ENCODE measurements at places on chromosomes 3 and 15.

- peak; percentile 58 for DNase-seq
Observed at GRCh38 chr3:46298871-46299607, 54.9 kb upstream of the CCR2 start.

DNA sequence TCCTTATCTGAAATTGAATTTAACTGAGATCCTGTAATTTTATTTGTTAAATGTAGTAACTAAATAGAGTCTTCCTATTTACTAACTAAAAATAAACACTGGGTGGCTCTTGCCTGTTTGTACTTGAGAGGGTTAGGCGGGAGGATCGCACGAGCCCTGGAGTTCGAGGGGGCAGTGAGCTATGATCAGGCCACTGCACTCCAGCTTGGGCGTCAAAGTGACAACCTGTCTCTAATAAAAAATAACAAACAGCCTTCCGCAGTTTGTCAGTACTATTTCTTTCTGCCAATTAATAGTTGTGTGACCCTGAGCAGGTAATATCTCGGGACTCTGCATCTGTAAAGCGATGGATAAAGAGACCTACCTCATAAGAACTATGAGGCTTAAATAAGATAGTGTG is 768 bp upstream of the PDE12 start:
- no peak for DNase-seq

GRCh38 chr3:28476764-28477163 is 128.1 kb upstream of the AZI2 start:
- DNase-seq = no peak

DNA sequence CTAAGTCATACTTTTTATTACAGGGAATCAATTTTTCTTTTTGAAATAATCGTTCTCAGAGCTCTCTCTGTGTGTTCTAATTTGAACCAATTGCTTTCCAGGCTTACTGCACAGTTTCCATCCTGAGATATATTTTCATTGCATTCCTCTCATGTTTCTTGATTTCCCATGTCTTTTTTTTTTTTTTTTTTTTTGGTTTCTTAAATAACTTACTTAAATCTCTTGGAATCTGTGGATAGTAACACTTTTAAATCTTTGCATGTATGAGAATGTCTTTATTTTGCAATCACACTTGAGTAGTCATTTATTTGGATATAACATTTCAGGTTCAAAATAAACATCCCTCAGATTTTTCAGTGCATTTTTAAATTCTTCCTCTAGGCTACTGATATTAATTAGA is 14.5 kb upstream of the ABTB1 start:
- DNase-seq = no peak

DNA sequence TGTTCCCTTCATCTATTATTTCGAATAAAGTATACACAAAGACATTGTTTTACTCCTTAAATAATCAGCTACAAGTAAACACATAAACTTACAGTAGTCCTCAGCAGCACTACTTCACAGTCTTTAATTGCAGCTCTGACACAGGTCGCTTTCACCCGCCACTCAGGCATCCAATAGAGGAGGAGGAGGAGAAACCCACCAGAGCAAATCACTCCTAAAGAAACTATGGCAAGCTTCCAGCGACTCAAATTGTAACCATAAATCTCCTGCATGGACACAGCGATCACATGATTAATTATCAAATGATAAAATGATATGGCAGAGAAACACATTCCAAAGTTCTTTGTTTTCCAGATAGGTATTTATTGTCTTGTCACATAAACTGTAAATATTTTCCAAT is 26.2 kb downstream of the ATP13A3 start:
- no peak for DNase-seq

DNA sequence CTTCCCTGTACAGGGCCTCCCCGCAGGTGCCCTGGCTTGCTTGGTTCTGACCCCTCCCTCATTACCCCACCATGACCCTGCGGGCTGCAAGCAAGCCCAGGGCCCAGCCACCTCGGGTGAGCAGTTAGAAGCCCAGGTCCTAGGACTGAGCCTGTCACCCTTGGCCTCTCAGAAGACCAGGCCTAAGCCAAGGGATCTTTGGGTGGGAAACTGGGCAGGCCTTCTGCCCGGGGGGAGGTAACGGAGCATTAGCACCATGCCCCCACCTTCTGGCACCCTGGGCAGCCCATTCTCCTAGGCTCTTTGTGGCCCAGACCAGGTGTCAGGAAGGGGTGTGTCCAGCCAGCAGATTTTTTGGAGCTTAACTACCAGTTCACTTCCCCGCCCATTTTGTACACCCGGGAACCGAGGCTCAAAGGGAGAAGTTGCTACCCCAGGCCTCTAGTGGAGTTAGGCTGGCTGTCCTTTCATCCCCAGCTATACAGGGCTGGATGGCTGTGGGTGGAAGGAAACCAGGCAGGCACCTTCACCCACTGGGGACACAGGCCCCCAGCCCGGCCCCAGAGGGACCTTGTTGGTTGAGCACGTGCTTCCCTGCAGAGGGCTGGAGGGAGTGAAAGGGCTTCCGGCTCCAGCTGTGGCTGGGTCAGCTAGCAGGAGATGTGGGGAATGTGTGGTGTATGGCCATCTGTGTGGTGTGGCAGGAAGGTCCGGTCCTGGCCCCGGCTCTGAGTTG is 1.4 kb downstream of the CSK start:
- no peak for DNase-seq

DNA sequence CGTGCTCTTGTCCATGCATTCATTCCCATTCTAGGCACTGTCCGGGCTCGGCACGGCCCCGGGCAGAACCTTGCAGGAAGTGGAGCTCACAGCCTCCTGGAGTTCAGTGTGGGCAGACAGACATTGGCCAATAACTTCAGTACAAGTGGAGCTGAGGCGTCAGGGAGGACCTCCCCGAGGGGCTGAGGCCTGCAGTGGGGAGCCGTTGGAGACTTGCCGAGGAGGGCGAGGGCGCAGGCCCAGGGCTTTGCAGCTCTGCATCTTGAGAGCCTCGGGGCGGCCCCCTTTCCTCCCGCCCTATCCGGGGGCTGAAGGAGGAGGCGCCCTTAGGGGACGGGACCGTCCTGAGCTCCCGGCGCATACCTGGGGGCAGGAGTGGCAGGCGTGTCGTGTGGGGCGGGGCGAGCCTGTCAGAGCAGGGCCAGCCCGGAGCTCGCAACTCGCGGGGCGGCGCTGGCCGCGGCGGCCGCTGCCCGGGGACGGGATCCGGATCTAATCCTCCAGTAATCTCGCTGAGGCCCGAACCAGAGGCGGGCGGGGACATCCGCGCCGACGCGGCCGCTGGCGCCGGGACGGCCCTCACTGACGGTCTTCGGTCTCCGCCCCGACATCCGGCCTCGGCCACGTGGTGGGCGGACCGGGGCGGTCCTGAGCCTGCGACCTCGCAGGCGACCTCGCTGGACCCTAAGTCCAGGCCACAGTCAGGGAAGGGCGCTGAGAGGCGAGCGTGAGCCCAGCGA is at the start of gene ACY1:
Gene ACY1 (plus strand): TSS at position 698 of the 740 bp plus-strand sequence. CDS start 530 bp downstream, outside the sequence.
- DNase-seq = peak; percentile 81

DNA sequence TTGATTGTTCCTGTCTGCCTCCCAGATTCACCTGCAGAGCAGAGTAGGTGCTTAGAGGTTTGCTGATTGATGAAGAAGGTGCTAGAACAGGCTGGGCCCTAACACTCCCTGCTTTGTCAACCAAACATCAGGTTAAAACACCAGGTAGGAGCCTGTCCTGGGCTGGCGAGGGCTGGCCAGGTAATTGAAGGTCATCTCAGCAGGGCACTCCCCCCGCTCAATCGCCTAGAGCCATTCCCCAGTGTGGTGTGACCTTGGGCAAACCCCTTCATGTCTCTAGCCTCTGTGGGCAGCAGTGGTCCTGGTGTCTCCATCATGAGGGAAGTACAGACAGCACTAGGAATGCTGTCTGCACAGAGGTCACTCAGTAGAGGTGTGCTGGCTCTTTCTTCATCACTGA is 88.3 kb downstream of the KLF15 start:
- DNase-seq = no peak

GRCh38 chr3:82654708-82655107 is 893.3 kb upstream of the GBE1 start:
- no peak for DNase-seq

- DNase-seq = no peak
Observed at GRCh38 chr15:88487178-88487795, 19.8 kb downstream of the MRPS11 start.

DNA sequence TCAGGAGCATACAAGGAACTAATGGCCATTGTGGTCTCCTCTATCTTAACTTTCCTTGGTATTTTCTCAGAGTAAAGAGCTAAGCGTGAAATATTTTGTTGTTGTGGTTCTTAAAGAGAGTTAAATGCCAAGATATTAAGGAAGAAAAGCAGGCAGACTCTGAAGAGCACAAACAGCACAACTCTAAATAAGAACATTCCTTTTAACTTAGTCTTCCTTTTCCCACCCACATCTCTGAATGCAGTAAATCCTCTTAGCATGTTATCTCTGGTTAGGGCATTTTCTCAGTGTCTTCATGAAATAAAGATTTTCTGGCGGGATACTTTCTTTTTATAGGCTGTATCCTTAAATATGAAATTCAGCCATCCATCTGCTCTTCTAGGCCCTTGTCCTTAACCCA is 1.5 kb downstream of the GPR87 start:
- DNase-seq = no peak

DNA sequence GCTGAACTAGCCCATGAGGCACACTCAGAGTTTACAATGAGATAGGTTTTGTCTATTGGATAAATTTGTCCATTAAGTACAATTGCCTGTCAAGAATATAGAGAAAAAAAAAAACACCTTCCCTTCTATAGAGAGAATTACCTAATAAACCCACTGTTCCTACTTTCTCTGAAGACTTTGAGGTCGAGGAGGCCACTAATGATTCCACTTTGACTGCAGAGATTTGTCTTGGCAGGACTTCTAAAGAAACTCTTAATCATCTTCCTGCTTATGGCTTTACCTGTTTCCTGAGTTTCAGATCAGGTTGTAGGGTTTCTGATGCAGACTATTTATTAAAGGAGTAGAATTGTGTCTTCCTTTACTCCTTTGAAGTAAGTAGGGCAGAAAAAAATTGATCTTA is 342.4 kb upstream of the KCNMB2 start:
- no peak for DNase-seq

GRCh38 chr15:72285402-72285801 is 13.0 kb upstream of the PARP6 start:
- no peak for DNase-seq

DNA sequence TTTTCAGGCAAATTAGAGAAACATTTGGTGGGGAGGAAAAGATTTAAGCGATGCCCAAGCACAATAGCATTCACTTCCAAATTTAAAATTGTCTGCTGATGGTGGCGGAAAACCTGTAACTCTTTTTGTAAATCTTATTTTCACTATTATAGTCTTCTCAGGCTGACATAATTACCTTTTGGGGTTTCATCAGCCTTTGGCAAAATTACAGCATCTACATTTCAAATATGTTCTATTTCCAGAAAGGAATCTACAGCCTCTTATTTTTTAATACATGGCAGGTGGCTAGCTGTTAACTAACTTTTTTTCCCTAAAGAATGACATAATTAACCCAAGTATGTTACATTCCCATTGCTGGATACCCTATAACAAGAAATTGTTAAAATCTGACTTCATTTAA is 391.5 kb upstream of the CCDC54 start:
- no peak for DNase-seq

DNA sequence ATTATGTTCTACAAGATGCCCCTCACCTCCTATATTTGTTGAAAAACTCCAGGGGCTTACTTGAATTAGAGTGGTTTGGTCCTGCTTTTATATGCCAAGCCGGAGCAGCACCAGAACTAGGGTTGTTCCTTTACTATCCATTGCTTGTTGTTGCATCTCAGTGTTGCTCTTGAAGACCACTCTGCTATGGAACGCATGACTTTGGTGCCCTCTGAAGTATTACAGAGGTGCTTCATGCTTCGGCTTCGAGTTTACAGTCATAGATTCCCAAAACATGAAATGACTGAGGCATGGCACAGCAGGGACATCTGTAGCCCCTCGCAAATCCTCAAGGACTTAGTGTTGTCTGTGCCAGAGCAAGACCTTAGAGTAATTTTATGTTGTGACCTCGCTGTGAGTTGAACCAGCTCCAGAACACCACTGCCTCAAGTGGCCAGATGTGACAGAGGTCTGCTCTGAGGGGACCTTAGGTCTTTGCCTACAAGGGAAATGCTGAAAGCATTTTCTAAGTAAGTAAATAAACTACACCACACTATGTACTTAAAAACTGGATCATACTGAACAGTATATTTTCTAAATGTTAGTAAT is 67.2 kb upstream of the SIAH2 start:
- DNase-seq = peak; percentile 15

- DNase-seq = no peak
Observed at GRCh38 chr15:37581866-37582532, 352.4 kb upstream of the TMCO5A start.

GRCh38 chr3:151276038-151276686 is 2.2 kb downstream of the P2RY14 start:
- no peak for DNase-seq

DNA sequence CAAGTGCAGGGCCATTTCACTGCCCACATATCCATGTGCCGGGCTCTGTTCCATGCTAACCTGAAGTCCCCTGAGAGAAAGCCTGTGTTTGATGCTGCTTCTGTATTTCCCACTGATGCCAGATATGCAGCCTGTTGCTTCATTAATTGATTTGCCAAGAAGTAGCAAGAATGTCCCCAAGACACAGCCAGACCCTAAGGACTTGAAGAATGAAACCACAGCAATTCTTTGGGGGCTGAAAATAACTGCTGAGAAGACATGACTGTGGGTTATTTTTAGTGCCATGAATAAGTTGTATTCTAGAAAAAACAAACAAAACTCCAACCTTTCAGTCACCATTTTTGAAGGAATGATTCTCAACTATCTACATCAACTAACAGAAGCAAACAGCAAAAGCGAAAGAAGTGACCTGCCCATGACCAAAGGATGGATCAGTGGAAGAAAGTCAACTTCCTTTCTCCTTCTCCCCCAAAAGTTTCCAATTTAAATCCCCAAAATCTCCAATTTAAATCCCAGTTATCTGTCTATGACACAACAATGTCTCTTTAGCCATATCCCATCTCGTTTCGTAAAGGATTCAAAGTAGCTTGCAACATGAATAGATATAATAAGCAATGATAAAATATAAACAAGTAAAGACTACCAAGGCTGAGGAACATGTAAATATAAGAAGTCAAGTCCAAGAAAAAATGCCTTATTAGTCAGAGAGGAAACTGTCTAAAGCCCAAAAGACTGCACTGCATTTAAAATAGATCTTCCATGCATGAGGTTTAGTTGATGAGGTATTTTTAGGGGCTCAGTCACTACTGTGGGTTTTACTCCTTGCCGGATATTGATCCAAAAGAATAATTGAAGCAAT is 226.8 kb downstream of the DTWD1 start:
- no peak for DNase-seq

GRCh38 chr3:111012388-111013248 is 59.0 kb upstream of the NECTIN3 start:
- no peak for DNase-seq

GRCh38 chr15:49830391-49830790 is 209.5 kb downstream of the DTWD1 start:
- no peak for DNase-seq

DNA sequence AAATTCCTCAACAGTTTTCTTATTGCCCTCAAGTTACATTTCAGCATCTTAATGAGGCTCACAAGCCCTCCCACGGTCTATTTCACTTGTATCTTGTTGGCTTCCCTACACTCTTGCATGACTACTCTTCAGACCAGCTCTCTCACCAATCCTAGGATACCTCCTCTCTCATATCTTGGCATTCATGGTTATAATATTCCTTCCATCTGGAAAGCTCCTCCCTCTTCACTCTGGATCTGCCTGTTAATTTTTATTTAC is 8.5 kb upstream of the CCDC80 start:
- DNase-seq = no peak

- DNase-seq = no peak
Observed at GRCh38 chr3:59733041-59733809, 683.4 kb upstream of the CFAP20DC start.

GRCh38 chr15:39135989-39136388 is 444.9 kb upstream of the THBS1 start:
- DNase-seq = no peak

- no peak for DNase-seq
Observed at GRCh38 chr3:11331101-11331500, 58.9 kb downstream of the ATG7 start.
